LHCN-M2 (cell line): ENCODE measurements at places on chromosomes 11 and 22. TPM values are rescaled to one million over a fixed set of nuclear protein-coding genes. Genes with fewer than 3 reads are reported as not detected.
A peak's percentile ranks its signal among the peaks of the same experiment; 100 is the strongest.

DNA sequence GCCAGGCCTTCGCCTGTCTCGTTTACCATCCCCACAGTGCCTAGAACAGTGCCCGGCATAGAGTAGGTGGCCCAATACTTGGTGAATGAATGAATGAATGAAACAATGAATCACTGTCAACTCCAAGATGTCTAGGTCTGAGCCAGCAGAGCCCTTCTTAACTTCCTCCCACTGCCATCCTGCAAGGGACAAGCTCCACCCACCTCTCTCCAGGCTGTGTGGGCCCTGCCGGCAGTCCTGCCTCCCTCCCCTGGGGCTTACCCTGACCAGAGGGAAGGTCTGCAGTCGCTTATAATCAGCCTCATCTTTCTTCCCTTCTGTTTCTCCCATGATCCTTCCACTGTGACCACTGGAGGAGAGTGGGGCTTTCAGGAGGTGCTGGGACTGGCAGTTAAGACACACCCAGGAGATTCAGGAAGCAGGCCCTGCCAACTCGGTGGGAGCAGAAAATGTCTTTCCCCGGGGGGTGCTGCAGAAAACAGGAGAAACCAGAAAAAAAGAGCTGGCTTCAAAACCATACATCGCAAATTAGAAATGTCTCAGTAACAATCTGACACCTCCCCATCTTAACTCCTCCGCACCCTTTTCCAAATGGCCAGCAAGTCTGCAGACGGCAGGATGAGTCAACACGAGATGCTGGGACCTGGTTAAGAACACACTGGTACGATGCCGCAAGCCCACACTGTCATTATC is 11.4 kb downstream of the DNAL4 start:
- peak; percentile 57 for DNase-seq

GRCh38 chr11:83727251-83727650 is 441.1 kb upstream of the CCDC90B start:
- no peak for DNase-seq

- no peak for DNase-seq
These were observed 782.9 kb downstream of the BRD1 start for GRCh38 chr22:49044776-49045175.

CCDC73 gene
- total RNA-seq = not detected in 2 replicates

PNPLA3 gene
- total RNA-seq = 21.7 and 23.0 TPM in 2 replicates

FAM181B gene
- not detected in 2 replicates for total RNA-seq

NPAS4 gene
- 0.13 TPM in 1 of 2 replicates, not detected in the other for total RNA-seq
